Caco-2 (cell line): ENCODE measurements at places on chromosomes 12 and 14. TPM values are rescaled to one million over a fixed set of nuclear protein-coding genes. Genes with fewer than 3 reads are reported as not detected.

Gene TGFB3
- 10.2 and 12.4 TPM in 2 replicates for total RNA-seq

Gene CLEC2A
- not detected in 2 replicates for total RNA-seq

Gene KCNJ8
- total RNA-seq, result 88.7 and 90.2 TPM in 2 replicates

Gene CMA1
- total RNA-seq, result not detected in 2 replicates

Gene SPIC
- total RNA-seq, result not detected in 2 replicates

Gene SMCO2
- total RNA-seq, result 0.93 and 1.2 TPM in 2 replicates

Gene TSPAN11
- not detected in 2 replicates for total RNA-seq
